Stimulated activated CD8-positive, alpha-beta memory T cell treated with anti-CD3 and anti-CD28 coated beads, Interleukin-4, amount 100 ng/mL, for 4 hours (primary cell): ENCODE measurements at places on chromosomes 6 and 20.

DNA sequence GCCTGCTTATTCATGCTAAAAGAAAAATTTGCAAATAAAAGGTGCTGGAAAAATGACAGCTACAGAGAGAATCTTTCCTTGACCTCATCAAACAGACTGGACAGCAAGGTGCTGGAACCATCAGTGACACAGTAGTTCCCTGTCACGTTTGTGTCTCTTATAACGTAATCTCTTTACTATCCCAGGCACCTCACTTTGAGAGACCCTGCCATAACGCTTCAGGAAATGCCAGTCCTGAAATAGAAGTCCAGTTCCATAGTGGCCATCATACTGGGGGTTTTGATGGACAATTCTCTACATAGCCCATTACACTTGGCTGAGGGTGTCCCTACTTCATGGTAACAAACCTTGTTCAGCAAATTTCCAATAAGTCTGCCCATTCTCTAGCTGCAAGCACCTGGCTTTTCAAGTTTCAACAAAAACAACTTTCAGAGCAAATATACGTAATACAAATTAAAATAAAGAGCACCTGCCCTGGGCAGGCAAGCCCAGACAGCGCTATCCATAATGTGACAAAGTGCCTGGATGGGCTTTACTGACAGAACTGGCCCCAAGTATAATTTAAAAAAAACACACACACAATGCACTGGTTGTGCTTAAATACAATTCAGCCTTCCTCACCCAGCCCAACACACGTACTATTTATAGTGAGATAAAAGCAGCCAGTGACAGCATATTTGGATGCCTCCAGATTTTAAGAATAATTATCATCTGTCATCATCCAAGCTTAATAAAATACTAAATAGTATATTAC is 38.7 kb downstream of the CNKSR3 start:
- no peak for DNase-seq

DNA sequence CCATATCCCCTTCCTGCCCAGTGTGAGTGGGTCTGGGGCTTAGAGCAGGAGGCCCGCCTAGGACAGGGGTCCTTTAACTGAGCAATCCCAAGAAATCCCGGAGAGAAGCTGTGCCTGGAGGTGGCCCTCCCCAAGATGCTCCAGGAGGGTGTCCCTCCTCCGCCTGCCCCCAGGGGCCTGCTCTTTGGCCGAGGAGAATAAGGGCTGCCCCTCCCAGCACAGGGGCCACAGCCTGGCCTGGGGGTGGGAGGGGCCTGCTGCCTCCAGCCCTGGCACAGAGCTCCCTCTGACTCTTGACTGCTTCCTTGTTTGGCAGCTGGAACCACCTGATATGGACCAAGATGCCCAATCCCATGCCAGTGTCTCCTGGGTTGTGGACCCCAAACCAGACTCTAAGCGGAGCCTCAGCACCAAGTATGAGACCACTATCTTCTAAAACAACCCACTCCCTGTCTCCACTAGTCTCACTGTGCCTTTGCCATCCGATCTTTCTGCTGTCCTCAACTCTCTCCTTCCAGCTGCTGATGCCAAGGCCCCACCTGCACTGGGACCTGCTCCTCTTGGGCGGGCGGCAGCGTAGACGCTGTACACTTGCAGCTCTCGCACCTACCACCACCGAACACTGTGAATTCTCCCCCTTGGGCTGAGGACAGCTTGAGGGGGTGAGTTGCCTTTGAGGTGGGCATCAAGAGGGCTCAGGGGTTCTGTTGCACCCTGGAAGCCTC is 54.3 kb downstream of the TCP11 start:
- DNase-seq: no peak

GRCh38 chr6:112946051-112946450 is 598.9 kb downstream of the RFPL4B start:
- no peak for DNase-seq

DNA sequence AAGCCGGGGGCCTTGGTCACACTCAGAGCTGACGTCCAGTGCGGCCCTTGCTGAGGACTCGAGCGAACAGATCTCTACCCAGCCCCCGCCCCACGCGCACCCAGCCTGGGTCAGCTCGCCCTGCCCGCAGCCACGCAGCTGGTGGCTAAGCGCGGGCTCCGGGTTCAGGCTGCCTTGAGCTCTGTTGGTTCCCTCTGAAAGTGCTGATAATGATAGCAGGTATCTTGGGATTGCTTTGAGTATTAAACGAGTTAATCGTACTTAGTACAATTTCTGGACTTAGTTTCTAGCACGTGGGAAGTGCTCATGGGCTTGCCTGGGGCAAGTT is 88.1 kb upstream of the TGM3 start:
- DNase-seq: no peak

GRCh38 chr6:136415351-136416007 is 125.8 kb upstream of the BCLAF1 start:
- no peak for DNase-seq

GRCh38 chr20:8346700-8347270 is 214.7 kb downstream of the PLCB1 start:
- DNase-seq: no peak

DNA sequence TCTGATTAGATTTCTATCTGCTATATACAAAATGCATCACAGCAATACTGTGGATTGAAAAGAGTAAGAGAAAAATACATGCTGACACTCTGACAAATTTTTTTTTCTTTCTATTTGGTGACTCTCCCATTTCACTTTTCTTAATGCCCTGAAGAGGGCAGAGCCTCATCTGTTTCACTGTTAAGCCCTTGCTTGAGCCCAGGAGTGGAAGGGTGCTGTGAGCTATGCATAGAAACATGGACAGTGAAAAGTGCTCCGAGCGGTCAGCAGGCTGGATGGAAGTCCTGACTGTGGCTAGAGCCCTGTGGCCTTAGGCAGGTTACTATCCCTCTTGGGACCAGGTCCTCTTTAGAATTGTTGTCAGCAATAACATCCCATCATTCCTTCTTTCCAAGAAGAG is 17.4 kb upstream of the CSE1L start:
- DNase-seq: no peak

GRCh38 chr20:1761116-1761515 is 103.5 kb upstream of the SIRPG start:
- DNase-seq: no peak

- DNase-seq: no peak
Measured at GRCh38 chr6:24743265-24743943, 24.4 kb upstream of the C6orf62 start.

GRCh38 chr20:48287021-48287494 is 501.8 kb upstream of the SULF2 start:
- no peak for DNase-seq
